CD4-positive, alpha-beta T cell treated with Interleukin-10 for 1 hour (primary cell): ENCODE measurements at places on chromosomes 2 and 18.

- DNase-seq, result no peak
Observed at GRCh38 chr2:121211689-121212151, 73.3 kb downstream of the TFCP2L1 start.

- no peak for DNase-seq
Observed at GRCh38 chr2:130936451-130936850, 99.7 kb downstream of the ARHGEF4 start.

- no peak for DNase-seq
Observed at GRCh38 chr2:49021271-49021670, 133.0 kb downstream of the FSHR start.

DNA sequence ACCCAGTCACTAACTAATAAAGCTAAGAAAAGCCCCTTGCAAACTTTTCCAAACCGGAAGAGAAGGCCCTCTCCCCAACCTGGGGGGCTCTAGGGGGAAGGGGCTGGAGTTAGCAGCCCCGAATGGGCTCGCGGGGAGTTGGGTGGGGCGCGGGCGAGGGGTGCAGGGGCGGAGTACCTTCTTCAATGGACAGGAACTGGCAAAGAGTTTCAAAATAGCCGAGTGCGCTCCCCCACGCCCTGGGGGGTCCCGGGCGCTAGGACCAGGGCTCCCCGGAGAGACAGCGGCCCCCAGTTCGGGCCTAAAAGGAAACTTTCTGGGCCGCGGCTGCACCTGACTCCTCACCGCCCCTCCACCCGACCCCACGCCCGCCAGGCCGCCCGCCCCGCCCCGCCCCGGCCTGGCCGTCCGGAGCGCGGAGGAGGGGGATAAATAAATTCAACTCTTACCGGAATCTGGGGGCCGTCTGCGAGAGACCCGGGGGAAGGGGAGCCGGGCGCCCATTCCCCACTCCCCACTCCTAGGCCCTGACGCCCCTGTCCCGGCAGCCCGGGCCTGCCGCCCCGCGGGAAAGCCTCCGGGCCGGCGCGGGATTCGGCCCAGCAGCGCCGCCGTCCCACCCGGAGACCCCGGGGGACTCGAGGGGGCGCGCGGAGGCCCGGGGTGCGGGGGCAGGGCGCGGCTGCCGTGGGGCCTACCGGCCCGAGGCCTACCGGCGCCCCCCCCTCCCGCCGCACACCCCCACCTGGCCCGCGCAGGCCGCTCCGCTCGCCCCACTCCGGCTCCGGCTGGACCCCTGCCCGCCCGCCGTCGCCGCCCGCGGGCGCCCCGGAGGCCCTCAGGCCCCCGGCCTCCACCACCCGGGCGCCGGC, 868 bp downstream of the INO80D start:
- DNase-seq, result peak; percentile 63

GRCh38 chr18:3029215-3029952, 16.4 kb upstream of the LPIN2 start:
- no peak for DNase-seq

DNA sequence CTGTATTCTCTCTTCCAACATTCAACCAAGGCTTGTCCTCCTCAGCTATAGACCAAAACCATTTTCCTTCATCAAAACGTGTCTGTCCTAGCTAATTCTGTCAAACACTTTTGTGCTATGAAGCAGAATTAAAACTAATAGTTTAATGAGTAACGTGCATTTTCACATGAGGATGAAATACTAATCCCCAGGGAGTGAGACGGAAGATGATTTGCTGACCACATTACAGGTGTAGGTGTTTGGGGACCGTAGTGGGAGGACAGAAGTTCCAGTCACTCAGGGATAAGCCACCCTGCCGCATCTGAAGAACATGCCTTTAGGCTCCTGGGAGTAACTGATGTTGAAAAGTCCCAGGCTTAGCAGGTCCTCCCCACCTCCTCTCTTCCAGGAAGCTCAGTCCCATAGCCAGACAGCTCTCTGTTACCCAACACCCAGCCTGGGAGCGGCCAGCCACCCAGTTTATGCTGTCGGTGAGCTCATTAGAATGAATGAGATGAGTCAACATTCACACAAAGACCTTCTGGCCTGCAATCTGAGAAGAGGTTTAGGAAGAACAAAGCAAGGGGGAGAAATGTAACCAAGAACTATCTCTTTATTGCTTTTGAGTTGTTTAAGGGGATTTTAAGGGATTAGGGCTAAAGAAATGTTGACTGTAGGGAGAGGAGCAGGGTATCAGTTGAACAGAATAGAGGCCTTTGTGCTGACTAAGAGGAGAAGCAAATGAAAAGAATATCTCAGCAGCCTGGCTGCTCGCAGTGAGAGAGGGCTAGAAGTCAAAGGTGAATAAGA, 122.5 kb downstream of the FOXI3 start:
- DNase-seq, result no peak

GRCh38 chr2:46461011-46461674, 18.2 kb upstream of the TMEM247 start:
- peak; percentile 76 for DNase-seq

GRCh38 chr2:9112079-9112721, 94.4 kb upstream of the ASAP2 start:
- DNase-seq, result no peak

DNA sequence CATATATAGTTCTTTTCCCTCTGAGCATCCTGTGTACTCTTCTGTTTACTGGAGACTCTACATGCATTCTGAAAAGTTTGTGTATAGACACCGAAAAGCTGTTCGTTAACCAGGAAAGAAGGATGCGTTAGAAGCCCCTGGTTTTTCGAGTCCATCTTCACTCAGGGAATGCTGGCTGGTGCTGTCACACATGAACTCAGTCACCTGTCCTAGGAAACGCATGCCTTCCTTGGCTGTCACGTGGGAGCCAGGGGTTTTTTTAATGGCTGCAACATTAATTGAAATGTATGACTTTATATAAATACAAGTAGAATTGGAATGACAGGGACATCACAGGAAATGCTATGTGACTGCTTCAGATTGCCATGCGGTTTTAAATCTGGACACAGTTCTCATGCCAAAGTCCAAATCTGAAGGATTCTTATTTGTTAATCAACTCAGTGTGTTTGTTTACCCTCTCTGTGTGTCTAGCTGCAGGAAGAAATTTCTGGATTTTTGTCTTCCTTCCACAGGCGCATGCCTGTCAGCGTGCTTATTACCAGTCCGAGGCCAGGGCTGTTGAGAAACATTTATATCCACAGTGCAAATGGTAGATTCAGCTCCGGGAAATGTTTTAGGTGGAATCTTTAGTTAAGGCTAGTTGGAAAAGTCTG, 2.6 kb downstream of the RAMP1 start:
- no peak for DNase-seq

- DNase-seq, result no peak
Observed at GRCh38 chr2:238654479-238655197, 193.2 kb upstream of the TWIST2 start.

- DNase-seq, result no peak
Observed at GRCh38 chr2:138997856-138998517, 217.8 kb upstream of the NXPH2 start.

DNA sequence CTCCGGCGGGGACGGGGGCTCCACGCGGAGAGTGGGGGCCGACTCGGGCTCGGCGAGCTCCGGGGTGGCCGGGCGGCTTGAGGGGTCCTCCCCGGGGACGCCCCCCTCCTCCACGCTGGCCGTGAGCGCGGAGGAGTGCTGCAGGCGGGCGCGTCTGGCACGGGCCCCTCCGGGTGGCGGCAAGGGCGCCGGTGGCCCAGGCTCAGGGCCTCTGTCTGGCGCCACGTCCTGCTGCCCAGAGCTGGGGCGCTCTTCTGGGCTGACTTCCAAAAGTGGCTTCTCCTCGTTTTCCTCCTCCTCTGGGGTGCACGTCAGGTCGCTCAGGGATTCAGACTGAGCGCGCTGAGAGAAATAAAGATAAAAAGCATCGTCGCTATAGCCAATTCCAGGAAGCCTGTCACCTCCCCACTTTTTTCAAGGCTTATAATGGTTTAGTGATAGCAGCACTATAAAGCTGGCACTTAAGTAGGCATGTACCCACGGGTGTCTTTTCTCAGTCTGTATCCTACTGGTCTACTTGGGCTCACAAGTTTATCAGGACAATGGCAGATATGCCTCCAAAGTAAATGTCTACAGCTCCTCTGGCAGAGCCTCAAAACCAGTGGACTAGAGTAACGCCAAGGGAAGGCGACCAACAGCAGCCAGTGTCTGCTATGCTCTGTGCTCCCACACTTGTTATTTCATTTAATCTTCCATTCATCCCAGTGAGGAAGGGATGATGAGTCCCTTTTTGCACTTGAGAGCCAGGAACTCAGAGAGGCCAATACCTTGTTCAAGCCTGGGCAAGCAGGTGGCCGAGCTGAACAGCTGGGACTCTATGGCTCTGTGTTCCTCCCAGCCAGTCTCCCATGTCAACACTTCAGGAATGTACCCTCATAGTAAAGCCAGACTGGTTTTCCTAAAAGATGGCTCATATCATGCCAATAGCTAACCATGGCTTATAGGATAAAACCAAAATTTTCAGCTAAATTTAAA, 92.6 kb upstream of the MGAT4A start:
- DNase-seq, result no peak
